Type B pancreatic cell (in vitro differentiated cells): ENCODE measurements at places on chromosomes 13 and 19. TPM values are rescaled to one million over a fixed set of nuclear protein-coding genes. Genes with fewer than 3 reads are reported as not detected.

DNA sequence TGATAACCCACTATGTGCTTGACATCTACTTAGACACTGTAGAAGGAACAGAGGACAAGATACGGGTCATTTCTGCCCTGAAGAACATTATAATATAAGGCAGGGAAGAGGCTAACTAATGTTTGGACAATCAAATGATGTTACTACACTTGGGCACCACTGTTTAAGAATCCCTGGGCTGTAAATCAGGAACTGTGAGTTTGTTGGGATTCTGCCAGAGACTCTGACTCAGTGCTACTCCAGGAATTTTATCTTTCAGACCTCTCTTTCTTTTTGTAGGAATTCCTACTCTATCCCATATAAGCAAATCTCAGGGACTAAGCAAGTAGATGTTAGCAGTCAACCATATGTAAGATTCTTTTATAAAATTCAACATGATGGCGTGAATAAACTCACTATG is 3.1 kb upstream of the ZNF471 start:
- H3K4me1 ChIP-seq: no peaks in the 10 kb centered on the region
- no peaks in the 10 kb centered on the region for H3K27me3 ChIP-seq
- H3K36me3 ChIP-seq: no peaks in the 10 kb centered on the region
- no peak overlapping the region for H3K4me3 ChIP-seq

KCTD4 gene
- not detected in 2 replicates for total RNA-seq

DACT3 gene
- 1.3 and 24.5 TPM in 2 replicates for total RNA-seq

VSTM1 gene
- not detected in 2 replicates for total RNA-seq

HS6ST3 gene
- 4.2 and 4.7 TPM in 2 replicates for total RNA-seq

- H3K27ac ChIP-seq: no peak overlapping the region
- H3K27me3 ChIP-seq: no peaks in the 10 kb centered on the region
- DNase-seq: no peak
- H3K4me3 ChIP-seq: no peak overlapping the region
- peaks cover 3% of the 10 kb centered on the region for H3K36me3 ChIP-seq
Measured at GRCh38 chr13:51623473-51623872, 39.2 kb downstream of the WDFY2 start.

PALM gene
- 63.3 and 64.1 TPM in 2 replicates for total RNA-seq

- no peak overlapping the region for H3K27ac ChIP-seq
- DNase-seq: no peak
- no peak overlapping the region for H3K4me3 ChIP-seq
- no peaks in the 10 kb centered on the region for H3K36me3 ChIP-seq
- H3K27me3 ChIP-seq: peaks cover 2% of the 10 kb centered on the region
- peaks cover 1% of the 10 kb centered on the region for H3K4me1 ChIP-seq
Measured at GRCh38 chr19:15101479-15102082, 5.6 kb upstream of the SYDE1 start.

TSPAN16 gene
- not detected in 2 replicates for total RNA-seq

NAPSA gene
- total RNA-seq: 2.3 and 6.0 TPM in 2 replicates
